ENCODE measurements at places on chromosomes 4 and X. TPM values are rescaled to one million over a fixed set of nuclear protein-coding genes. Genes with fewer than 3 reads are reported as not detected.

DNA sequence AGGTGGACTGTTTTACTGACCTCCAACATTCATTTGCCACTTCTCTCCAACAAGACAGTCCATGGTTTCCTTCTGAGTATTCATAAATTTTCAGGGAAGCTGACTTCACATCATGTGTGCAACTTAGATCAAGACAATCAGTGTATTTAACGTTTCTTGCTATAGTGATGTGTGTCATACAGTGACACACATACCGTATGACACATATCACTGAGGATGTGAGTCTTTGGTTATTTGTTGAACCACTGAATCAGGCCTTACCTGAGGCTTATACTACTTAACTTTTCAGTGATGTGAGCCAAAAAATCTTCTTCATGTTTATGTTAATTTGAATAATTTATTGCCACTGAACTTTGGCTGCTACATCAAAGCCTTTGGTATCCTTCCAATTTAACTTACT lies 166.8 kb downstream of the BMPR1B start:
- DNase-seq, result no peak
- no peaks in the 10 kb centered on the region for H3K36me3 ChIP-seq
- no peaks in the 10 kb centered on the region for H3K27me3 ChIP-seq
- no peak overlapping the region for H3K27ac ChIP-seq

- no peak overlapping the region for H3K27ac ChIP-seq
- H3K27me3 ChIP-seq, result no peaks in the 10 kb centered on the region
- no peaks in the 10 kb centered on the region for H3K36me3 ChIP-seq
Observed at GRCh38 chr4:6372649-6373525, 99.5 kb downstream of the PPP2R2C start.

GSPT2 gene
- total RNA-seq, result 6.7 TPM

RGN gene
- 14.1 TPM for total RNA-seq

PNMA6A gene
- 2.9 TPM for total RNA-seq

DNA sequence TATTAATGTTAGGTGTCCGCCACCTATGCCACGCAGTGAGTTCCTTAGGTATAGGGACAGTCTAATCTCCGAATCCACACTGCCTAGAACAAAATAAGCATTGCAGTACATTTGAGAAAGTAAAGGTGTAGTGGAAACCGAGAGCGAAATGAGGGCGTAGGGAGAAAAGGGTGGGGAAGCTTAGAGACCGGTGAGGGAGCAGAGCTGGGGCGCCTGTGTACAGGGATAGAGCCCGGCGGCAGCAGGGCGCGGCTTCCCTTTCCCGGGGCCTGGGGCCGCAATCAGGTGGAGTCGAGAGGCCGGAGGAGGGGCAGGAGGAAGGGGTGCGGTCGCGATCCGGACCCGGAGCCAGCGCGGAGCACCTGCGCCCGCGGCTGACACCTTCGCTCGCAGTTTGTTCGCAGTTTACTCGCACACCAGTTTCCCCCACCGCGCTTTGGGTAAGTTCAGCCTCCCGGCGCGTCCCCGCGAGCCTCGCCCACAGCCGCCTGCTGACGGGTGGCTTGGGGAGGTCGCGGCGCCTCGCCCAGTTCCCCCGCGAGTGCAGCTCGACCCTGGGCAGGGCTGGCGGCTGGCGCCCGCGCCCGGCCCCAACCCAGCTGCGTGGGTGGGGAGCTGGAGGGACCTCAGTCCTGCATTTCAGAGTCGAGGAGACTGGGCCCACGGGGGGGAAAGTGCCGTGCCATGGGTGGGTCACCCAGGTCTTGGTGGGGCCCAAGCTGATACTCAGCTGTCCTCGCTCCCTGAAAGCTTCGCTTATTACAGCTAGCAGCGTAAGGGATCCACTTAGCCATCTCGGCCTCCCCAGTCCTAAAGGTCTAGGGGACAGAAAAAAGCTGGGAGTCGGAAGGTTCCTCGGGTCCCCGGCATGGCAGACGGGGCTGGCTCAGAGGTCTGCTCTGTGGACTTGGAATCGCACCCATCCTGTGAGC lies at the start of gene ANXA3:
ANXA3 (plus strand) TSS at position 351 of the 932 bp plus-strand sequence. CDS start 2,704 bp downstream, outside the sequence.
- no peaks in the 10 kb centered on the region for H3K36me3 ChIP-seq
- DNase-seq, result no peak

DNA sequence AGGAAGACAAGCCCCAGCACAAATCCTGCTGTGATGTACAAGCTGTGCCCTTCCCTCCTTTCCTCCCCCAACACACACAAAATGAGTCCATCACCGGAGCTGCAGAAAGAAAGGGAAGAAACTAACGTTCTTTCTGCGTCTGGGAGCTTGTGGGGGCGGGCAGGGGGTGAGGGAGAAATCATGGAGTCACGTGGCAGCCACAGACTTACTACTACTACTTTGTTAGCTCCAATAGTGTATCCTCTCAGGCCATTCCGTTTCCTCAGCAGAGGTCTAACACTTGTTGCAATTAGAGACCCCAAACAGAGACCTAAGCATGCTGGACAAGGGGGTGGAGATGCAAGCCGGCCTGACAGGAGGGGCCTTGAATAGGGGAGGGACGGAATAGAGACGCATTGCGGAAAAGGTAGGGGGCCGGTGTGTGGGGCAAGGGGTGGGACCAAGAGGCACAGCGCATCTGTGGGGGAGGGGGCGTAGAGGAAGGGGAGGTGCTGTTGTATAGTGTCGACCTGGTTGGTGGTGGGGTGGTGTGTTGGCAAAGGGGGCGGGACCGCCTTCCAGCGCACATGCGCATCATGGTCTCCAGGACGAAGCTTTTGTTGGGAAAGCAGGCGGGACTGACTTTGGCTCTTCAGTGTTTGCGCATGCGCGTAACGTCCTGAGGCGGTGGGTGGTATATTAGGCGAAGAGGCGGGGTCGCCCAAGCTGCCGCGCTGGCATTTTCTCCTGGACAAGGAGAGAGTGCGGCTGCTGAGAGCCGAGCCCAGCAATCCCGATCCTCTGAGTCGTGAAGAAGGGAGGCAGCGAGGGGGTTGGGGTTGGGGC lies at the start of gene MAGED1:
MAGED1 (plus strand) TSS at position 703 of the 825 bp plus-strand sequence. CDS start 682 bp downstream, outside the sequence.
- DNase-seq, result peak; percentile 90
- H3K4me1 ChIP-seq, result peaks cover 4% of the 10 kb centered on the region

- H3K27ac ChIP-seq, result no peak overlapping the region
- no peaks in the 10 kb centered on the region for H3K4me1 ChIP-seq
- no peaks in the 10 kb centered on the region for H3K27me3 ChIP-seq
- no peaks in the 10 kb centered on the region for H3K36me3 ChIP-seq
- DNase-seq, result no peak
Observed at GRCh38 chrX:10513974-10514373, 106.4 kb downstream of the MID1 start.

- H3K4me1 ChIP-seq, result no peaks in the 10 kb centered on the region
- no peak for DNase-seq
- no peak overlapping the region for H3K4me3 ChIP-seq
- H3K36me3 ChIP-seq, result no peaks in the 10 kb centered on the region
- no peaks in the 10 kb centered on the region for H3K27me3 ChIP-seq
Observed at GRCh38 chr4:37873386-37873785, 17.5 kb upstream of the TBC1D1 start.

DNA sequence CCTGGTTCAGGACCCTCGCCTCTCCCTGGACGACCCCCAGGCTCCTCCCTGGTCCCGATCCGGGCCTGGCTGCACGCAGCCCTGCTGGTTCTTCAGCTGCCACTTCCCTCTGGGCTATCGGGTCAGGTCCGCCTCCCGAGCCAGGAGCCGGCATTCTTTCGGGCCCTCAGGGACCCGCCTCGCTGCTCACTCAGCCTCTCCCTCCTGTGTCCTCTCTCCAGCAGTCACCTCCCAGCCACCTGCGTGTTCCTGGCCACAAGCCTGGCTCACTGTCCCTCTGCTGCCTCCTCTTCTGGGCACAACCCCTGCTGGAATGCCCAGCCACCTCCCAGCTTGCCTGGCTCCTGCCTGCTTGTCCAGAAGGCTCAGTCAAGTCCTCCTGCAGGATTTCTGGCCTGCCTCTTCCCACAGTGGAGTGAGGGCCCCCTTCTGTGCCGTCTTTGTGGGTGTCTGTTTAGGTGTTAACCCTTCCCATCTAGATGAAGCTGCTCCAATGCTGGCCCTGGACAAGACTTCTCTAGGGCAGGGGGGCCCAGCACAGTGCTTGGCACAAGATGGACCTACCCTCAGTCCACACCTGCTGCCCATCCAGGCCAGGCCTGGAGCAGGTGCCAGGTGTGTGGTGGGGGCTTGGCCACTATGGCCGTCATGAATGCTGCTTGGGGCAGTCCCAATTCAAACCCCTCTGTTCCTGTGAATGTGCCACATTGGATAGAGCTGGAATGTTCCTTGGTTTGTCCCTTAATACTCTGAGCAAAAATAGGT lies 2.2 kb downstream of the WFS1 start:
- H3K4me3 ChIP-seq, result no peak overlapping the region
- DNase-seq, result peak; percentile 69
- no peaks in the 10 kb centered on the region for H3K36me3 ChIP-seq
- no peaks in the 10 kb centered on the region for H3K27me3 ChIP-seq
- peaks cover 57% of the 10 kb centered on the region for H3K4me1 ChIP-seq
- peak overlapping the region; percentile 94 for H3K27ac ChIP-seq

EBP gene
- total RNA-seq, result 73.7 TPM

GRCh38 chr4:151331276-151332042 lies 6.1 kb upstream of the SH3D19 start:
- H3K27ac ChIP-seq, result no peak overlapping the region
- H3K4me1 ChIP-seq, result no peaks in the 10 kb centered on the region
- no peaks in the 10 kb centered on the region for H3K36me3 ChIP-seq
- DNase-seq, result no peak
- H3K27me3 ChIP-seq, result no peaks in the 10 kb centered on the region

DNA sequence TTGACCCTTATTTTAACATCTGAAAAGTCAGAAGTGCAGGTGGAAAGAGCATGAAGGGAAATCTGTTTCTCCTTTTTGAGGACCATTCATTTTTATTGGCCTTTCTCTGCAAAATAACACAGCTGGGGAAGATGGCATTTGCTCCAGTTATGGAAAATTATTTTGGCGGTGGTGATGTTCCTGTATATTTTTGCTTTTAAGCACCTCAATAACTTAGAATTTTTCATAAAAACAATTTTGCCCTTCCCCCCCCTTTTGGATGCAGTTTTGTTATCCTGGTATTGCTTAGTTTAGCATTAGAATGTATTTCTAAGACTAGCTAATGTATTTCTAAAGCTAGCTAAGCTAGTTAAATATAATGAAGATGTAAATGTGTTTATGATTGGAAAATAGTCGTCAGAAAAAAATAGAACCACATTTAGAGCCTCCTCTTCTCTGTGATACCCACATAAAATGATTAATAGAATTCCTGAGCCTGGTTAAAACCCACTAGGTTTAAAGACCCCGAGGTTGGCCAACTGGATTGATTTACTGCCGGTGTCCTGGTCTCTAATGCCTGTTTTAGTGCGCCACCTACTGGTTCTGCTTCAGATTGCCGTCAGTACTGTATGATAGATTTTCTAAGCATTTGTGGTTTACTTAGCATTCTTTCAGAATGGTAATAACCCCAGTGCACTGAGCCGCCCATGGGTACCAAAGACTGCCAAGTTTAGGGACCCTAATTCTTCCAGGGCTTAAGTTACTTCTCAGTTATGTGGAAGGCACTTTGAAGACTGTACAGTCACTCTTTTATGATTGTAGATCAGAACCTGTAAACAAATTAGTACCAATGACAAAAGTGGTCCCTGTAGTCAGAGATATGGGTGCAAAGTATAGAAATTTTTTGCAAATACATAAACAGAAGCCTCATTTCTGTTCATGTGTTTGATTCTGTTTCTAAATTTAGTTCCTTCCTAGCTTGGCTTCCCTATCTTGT lies 11.4 kb downstream of the KLF3 start:
- H3K27me3 ChIP-seq, result no peaks in the 10 kb centered on the region
- H3K27ac ChIP-seq, result peak overlapping the region; percentile 83
- peaks cover under 1% of the 10 kb centered on the region for H3K36me3 ChIP-seq
- H3K4me3 ChIP-seq, result no peak overlapping the region
- H3K4me1 ChIP-seq, result peaks cover 84% of the 10 kb centered on the region

GRCh38 chr4:52197306-52197705 lies 146.2 kb downstream of the SPATA18 start:
- DNase-seq, result no peak
- no peaks in the 10 kb centered on the region for H3K27me3 ChIP-seq
- H3K4me1 ChIP-seq, result no peaks in the 10 kb centered on the region
- no peak overlapping the region for H3K27ac ChIP-seq
- no peak overlapping the region for H3K4me3 ChIP-seq

DNA sequence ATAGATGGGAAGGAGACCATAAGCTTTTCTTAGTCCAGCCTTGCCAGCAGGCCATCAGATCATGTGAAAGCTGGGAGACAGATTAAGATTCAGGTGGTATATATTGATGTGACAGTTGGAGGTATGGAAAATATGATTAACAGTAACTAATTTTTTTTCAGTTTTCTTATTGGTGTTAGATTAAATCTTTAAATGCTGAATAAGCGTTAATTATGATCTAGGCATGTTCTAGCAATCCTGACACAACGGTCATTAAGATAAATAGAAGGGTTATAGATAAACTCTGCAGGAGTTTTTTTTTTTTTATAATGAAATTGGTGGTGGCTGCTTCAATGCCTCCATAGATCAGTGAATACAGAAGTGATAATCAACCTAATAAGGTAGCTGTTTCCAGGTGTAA lies 649.5 kb upstream of the TENM3 start:
- no peak for DNase-seq
- H3K4me1 ChIP-seq, result no peaks in the 10 kb centered on the region
- no peak overlapping the region for H3K4me3 ChIP-seq
- no peak overlapping the region for H3K27ac ChIP-seq
- no peaks in the 10 kb centered on the region for H3K36me3 ChIP-seq

DNA sequence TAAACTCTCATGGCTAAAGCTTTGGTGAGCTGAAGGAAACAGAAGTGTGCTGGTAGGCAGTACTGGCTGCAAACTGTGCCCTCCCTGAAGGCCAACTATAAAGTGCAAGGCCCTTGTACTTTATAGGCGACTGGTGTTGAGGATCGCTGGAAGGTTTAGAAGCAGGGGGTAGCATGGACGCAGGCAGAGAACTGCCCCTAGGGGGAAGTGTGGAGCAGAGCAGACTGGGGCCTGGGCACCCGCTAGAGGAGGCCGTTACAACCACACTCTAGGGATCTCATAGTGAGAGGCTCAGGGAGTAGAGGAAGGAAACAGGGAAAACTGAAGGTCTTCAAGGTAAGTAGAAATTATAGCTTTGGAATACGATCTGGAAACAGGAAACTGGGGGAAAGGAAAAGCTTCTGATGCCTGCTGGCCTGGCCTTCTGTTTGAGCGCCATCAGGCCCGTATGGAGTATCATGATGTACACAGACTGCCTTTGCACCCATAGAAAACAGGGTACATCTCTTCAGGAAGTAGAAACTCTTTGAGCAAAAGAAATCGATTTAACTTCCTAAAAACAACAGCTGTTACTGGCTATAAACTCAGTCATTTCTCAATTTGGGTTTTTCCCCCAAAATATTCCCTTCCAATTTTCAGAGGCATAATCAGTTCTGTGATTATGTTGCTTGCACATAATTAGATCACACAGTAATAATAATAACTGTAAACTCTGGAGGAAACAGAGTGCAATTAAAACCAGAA lies 23.9 kb upstream of the TMSB4X start:
- peak overlapping the region; percentile 69 for H3K27ac ChIP-seq
- no peak for DNase-seq
- no peaks in the 10 kb centered on the region for H3K36me3 ChIP-seq
- H3K27me3 ChIP-seq, result no peaks in the 10 kb centered on the region
- no peaks in the 10 kb centered on the region for H3K4me1 ChIP-seq

N4BP2 gene
- total RNA-seq, result 3.2 TPM

PNMA5 gene
- total RNA-seq, result not detected

All from right atrium auricular region (tissue), 2 donors.